ENCODE measurements at places on chromosomes 13 and 19.

DNA sequence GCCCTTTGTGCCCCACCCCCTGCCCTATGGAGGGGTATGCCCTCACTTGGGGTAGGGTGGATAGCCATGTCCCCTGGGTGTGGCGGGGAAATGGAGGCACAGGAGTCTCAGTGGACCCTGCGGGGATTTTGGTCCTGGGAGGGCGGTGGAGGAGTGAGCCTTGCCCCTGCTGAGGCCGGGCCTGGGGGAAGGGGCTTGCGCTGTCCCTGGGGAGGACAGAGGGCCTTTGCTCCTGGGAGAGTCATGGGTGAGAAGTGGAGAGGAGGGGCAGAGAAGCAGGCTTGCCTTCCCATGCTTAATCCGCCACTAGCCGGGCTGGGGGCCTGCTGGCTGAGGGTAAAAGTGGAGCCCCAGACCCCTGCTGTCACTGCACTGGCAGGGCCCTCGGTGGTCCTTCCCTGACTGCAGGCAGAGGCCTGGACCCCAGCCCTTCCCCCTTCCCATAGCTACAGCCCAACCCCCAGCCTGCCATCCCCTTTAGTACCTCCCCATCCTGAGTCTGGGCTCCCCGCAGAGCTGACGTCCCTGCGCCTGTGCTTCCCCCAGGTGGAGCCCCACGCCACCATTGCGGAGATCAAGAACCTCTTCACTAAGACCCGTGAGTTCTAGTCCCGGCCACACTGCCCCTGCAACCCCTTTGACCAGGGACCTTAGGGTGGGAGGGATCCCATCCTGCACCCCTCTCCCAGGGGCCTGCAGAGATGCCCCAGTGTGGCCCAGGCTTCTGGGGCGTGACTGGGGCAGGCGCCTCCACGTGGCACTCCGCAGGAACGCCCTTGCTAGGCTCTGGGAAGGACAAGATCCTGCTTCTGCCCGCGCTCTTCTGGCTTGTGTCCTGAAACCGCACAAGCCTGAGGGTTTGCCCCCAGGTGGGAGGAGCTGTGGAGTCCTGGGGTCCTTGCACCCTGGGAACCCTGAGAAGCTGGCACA lies 8.9 kb downstream of the NDUFB7 start:
- no peak for DNase-seq

GRCh38 chr13:112574834-112575613 lies 12.9 kb downstream of the TUBGCP3 start:
- no peak for DNase-seq

- DNase-seq, result no peak
Measured at GRCh38 chr13:42614436-42615035, 40.6 kb downstream of the TNFSF11 start.

DNA sequence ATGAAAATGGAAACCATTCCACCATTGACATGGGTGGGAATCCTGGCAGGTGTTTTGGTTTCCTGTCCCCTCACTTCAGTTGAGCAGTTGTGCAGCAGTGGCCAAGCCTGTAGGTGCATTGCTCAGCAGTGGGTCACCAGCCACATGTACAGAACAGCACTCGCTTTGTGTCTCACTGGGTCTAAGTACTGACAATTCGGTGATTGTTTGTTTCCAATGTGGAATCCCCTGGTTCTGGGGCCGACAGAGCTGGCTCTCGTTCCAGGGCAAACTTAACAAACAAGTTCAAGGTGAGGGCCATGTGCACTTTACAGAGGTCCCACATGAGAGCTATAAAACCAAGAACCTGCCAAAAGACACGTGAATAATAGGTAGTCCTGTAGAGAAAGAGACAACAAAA lies 54.1 kb upstream of the SPATA13 start:
- DNase-seq, result no peak

- DNase-seq, result no peak
Measured at GRCh38 chr13:30943881-30944280, 11.4 kb downstream of the TEX26 start.

GRCh38 chr13:110879482-110879881 lies 35.4 kb downstream of the ANKRD10 start:
- no peak for DNase-seq

DNA sequence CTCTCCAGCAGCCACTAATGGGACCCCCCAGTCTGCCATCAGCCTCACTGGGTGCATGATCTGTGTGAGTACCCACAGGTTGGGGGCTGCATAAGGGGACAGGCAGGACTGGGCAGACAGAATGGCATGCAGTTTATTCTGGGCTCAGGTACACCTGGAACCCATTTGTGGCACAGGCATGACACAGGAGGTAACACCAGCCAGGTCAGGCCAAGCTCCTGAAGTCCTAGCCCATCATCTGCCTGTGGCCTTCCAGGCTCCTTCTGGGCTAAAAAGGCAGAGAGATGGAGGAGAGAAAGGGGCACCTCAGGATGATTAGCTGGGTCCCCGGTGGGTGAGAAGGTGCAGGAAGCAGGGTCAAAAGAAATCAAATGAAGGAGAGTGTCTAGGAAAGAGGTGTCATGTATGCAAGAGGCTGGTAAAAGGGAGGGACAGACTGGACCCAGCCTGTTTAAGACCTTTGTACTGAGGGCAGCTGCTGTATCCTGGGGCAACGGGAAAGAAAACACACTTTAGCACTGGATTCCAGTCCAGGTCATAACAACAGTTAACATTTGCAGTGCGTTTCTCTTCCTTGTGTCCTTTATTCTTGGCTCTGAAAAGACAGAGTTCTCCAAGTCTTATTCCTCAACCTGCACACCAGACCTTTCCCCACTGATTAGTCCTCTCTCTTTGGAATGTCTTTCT lies 20.2 kb upstream of the DGKH start:
- DNase-seq, result no peak

- no peak for DNase-seq
Measured at GRCh38 chr13:79604752-79605151, 123.8 kb downstream of the NDFIP2 start.

- no peak for DNase-seq
Measured at GRCh38 chr13:109403012-109403421, 383.4 kb downstream of the IRS2 start.

GRCh38 chr19:57002710-57003109 lies 117.1 kb upstream of the USP29 start:
- DNase-seq, result no peak

- no peak for DNase-seq
Measured at GRCh38 chr19:8616861-8617260, 6.3 kb upstream of the ADAMTS10 start.

DNA sequence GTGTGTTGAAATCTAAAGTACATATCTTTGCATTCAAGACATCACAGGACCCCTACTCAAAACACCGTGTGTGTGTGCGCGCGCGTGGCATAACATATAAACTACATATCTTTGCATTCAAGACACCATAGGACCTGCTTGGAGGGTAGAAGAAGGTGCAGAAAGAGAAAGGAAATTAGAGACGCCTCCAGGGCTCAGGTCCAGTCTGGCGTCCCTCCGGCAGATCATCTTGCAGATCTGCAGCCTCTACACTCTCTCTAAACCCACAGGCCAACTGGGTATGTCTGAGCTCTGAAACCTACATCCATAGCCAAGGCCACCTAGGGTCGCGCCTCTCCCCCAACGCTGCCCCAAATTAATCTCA lies 659 bp upstream of the PAFAH1B3 start:
- no peak for DNase-seq

DNA sequence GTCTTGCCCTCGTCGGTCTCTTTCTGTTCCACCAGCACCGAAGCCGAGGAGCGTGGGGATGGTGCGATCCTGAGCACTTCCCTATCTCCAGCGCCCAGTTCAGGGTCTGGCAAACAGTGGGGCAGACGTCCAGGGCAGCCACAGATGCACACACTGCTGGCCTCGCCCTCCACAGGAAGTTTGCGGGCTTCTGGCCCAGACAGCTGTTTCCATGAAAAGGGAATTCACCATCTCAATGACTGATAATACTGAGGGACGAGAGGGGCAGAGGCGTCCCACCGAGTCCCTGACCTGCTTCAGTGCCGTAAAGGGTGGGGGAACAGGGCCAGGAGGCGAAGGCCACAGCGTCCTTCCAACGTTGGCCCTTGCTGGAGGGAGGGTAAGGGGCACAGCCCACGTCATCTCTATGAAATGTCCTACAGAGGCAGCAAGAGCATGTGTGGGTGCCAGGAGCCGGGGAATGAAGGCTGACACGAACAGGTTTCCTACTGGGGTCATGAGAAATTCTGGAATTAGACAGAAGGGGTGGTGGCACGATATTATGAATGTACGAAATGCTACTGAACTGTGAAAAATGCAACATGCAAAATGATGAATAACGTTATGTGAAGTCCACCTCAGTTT lies 19.5 kb downstream of the SHC2 start:
- DNase-seq, result no peak

DNA sequence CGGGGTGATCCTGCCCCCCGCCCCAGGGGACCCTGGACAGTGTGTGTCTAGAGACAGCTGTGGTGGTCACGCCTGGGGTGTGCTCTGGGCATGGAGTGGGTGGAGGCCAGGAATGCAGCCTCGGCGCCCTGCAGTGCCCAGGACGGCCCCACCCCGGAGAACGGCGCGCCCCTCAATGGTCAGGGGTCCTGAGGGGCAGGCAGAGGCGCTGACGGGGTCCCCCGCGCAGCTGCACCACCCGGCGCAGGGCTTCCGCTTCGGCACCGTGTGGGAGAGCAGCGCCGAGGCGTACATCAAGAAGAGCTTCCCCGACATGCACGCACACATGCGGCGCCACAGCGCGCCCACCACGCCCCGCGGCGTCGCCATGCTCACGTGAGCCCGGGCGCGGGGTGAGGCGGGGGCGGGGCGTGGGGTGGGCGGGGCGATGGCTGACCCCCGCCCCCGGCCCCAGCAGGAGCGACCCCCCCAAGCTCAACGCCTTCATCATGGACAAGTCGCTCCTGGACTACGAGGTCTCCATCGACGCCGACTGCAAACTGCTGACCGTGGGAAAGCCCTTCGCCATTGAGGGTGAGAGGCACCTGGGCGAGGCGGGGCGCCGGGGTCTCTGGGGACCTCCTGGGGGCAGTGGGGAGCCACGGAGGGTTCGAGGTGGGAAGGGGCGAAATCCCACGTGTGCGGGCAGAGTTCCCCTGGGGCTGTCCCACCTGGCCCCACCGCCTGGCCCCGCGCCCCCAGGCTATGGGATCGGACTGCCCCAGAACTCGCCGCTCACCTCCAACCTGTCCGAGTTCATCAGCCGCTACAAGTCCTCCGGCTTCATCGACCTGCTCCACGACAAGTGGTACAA lies 7.4 kb downstream of the GRIN3B start:
- no peak for DNase-seq

DNA sequence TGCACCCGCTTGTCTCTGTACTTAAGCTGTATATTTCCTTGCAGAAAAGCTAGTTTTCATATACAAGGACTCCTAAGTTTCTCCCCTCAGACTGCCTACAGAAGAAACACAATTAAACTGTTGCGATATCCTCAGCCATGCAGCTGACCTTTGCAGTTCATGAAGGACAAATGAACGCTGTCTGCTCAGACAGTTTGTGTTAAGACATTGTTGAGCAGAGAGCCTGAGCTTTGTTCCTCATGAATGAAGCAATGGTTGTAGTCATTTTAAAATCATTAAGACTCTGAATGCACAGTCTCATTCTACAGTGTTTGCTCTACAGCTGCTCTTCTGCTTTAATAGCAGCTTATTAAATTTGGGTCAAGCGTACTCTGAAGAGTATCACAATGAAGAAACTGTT lies 23.2 kb upstream of the MAB21L1 start:
- no peak for DNase-seq

DNA sequence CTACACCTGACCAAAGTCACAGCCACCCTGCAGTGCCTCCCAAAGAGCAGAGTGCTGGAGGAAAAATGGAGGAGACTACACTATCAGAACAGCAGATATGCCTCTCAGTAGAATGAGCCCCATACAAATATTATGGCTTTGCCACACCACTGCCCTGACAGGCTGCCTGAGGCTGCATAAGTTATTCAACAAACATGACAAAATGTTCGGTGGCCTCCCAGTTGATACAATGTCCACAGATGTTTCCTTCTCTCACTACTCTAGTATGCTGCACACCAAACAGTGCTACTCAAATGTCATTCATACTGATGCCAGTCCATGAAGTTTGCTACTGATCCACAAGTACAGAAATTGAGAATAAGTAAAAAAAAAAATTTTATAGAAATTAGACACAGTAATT lies 41.0 kb downstream of the N4BP2L2 start:
- no peak for DNase-seq

DNA sequence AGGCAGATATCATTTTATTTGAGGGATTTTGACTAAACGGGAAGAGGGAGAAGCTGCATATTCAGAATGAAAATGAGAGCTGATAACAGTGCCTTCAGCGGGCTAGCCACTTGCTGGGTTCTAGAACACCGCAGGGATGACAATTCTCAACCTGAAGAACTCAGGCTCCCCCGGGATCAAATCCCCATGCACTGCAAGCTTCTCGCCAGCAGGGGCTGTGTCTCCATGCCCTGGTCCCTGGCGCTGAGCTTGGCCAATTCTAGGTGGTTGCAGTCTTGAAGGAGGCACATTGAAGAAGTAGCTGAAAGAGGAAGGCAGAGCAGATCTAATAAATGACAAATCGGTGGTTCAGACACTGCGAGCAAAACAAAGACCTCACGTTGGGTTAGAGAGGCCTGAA lies 128.7 kb downstream of the UQCRFS1 start:
- peak; percentile 24 for DNase-seq

Measured in T47D (cell line).